A549 treated with dexamethasone at 1 μM for 4 hours (cell line): ENCODE measurements at places on chromosomes 7 and 10. TPM values are rescaled to one million over a fixed set of nuclear protein-coding genes. Genes with fewer than 3 reads are reported as not detected.

The SLC13A1 gene
- not detected in 5 replicates for total RNA-seq

The SFTPA1 gene
- total RNA-seq, result not detected in 5 replicates

The ANKRD1 gene
- 35.0 to 54.9 TPM (median 47.3 TPM) in 5 replicates for total RNA-seq

The FAM131B gene
- 0.25 to 0.38 TPM (median 0.34 TPM) in 5 replicates for total RNA-seq

The ZNF503 gene
- total RNA-seq, result 5.3 to 9.1 TPM (median 8.4 TPM) in 5 replicates
